ENCODE measurements at places on chromosomes 6 and 20.
A peak's percentile ranks its signal among the peaks of the same experiment; 100 is the strongest.

- DNase-seq: no peak
Observed at GRCh38 chr6:79525272-79526100, 11.7 kb downstream of the LCA5 start.

GRCh38 chr20:50298554-50299324 lies 108.1 kb downstream of the CEBPB start:
- DNase-seq: no peak

DNA sequence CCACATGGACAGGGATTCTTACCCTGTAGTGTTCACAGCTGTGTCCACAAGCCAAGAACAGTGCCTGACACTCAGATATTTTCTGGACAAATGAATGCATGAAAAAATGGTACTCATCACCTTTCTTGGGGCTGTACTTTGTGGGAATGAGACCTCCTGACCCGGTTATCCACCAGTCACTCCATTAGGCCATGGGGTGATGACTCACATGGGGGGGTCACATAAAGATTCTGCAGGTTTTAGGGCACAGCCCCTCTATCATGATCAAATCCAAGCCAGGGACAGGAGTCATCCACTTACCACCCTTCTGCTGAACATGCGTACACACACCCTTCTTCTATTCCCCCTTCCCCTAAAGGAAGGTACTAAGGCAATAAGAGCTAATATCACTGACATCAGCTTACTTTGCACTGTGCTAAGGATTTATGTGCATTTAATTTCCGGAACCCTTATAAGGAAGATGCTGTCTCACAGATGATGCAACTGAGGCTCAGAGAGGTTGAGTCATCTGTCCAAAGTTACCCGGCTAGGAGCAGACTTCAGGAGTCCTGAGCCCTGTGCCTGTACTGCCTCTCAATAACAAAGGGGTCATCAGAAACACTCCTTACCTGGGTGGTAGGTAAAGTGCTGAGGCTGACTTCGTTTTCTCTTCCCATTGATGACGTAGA lies 107.8 kb downstream of the NFATC2 start:
- DNase-seq: no peak

GRCh38 chr20:4569865-4570264 lies 151.8 kb upstream of the PRND start:
- no peak for DNase-seq

DNA sequence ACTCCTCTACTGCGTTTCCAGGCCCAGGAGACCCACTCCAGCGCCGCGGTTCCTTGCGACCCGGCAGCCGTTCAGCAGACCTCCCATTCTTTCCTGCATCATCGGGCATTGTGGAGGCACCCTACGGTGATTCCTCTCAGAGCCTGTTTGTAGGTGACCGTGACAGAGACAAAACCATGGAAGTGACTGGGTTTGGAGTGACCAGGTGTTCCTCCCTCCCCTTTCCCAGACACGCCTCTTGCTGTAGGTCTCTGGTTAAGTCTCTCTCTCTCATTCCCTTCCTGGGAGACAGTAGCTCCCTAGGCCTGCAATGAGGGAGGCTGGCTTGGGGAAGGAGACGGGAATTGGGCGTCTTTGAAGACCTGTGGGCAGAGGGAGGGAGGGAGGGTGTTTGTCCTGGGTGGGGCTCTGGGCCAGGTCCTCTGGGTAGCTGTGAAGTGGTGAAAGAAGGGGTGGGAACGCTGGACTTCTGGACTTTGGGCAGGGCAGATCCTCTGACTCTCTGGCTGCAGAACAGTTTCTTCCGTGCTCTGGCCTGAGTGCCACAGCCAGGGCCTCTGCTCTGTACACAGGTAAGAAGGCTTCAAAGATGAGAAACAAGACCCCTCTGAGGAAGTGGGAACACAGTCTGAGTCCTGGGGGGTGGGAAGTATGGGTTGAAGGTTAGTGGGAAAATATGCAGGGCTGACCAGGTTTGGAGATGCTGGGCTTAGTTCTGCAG lies 763 bp downstream of the KLC4 start:
- no peak for DNase-seq

DNA sequence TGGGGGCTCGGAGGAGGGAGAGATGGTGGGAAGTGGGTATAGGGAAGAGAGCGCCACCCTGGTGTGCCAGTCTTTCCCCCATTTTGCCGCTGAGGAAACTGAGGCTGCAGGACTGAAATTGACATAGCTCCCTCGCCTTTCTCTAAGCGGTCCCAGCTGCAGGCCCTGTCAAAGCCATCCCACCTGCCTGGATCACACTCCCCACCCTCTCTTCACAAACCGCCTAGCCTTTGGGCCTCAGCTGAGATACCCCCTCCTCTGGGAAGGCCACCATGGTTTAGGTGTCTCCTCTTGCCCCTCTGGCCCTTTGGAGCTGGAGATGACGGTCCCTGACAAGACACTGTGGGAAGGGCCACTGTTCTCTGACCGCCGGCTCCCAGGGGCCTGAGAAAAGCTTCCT lies 16.9 kb downstream of the SRC start:
- peak; percentile 42 for DNase-seq

DNA sequence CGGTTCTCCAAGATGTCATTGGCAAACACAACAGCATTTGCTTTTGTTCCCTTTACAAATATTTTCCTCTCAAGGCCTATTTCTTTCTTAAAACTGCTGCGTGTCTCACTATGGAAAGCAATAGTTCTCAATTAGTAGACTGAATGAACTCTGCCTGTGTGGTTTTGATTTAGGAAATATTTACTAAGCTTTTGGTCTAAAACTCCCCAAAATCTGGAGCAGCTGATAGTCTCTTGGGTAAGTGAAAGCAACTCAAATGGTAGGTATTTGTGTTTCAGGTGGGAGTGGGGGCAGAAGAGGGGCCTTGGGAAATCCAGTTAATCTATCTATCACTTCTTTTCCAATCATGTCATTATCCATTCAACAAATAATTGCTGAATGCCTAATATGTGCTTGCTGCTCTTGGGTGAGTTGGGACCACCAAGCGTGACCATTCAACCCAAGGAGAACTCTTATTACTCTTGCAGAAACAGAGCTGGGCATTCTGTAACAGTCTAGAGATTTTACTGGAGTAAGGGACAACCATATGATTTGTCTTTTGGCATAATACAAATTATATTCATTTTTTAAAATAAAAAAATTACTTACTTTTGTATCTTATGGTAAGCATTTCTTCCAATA lies 33.2 kb upstream of the ADTRP start:
- DNase-seq: no peak

DNA sequence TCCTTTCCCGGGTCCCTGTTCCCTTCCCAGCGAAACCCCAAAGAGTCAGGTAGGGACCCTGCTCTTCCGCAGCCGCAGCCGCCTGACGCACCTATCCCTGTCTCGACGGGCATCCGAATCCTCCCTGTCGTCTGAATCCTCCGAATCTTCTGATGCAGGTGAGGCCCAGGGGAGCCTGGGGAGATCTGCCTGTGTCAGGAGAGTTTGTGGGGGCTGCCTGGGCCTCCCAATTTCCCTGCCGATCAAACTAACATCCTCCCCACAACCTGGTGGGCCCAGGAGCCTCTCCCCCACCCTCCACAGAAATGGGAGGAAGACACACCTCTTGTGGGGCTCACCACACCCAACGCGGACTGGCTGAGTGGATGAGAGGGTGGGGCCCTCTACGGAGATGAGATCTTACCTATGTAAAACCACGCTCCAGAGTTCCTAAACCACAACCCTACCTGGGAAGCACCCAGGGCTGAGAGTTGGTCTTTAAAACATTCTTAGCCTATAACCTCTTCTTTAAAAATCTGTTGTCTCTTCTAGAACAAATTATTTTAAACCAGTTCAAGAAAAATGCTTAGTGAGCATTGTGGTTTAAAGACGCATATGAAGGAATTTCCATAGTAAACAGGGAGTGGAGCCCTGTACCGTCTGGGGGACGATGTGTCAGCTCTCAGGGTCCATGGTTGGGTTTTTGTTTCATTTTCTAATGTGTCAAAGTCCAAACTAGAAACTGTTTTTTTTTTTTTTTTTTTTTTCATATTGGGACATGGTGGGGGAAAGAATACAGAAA lies 1.7 kb downstream of the CDC25B start:
- peak; percentile 77 for DNase-seq

DNA sequence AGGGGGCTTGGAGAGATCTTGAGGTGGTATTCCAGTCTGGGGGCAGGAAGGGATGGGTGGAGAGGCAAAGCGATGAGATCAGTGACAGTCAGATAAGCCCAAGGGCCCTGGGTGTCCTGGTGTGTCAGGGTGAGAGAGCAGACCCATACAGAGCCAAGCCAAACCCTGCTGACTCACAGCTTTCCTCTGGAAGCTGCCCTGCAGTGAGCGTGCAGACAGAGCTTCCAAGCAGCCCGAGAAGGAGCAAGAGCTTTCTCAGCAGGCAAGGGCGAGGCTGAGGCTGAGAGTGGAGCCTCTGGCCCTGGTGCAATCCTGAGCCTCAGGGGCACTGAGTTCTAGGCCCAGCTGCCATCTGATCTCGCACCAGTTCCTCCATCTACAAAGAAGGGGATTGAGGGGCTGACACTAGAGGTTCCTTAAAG lies 91.1 kb upstream of the HIVEP1 start:
- no peak for DNase-seq

DNA sequence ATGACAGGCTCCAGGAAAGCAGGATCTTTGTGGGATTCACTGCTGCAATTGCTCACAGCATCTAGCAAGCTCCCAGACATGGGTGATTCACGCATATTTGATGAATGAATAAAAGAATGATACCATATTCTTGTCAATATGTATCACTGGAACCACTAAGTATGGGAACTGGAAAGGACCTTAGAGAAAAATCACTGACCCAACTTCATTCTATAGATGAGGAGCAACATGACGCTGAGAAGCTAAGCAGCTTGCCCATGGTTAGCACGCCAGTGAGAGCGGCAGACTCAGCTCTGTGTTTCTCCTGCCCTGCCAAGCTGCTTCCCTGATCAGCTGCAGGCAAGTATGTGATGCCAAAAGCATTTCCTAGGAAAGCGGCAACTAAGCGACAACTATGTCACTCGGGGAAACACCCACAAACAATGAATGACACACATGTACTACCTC lies 66.8 kb downstream of the PPP1R3G start:
- DNase-seq: no peak

DNA sequence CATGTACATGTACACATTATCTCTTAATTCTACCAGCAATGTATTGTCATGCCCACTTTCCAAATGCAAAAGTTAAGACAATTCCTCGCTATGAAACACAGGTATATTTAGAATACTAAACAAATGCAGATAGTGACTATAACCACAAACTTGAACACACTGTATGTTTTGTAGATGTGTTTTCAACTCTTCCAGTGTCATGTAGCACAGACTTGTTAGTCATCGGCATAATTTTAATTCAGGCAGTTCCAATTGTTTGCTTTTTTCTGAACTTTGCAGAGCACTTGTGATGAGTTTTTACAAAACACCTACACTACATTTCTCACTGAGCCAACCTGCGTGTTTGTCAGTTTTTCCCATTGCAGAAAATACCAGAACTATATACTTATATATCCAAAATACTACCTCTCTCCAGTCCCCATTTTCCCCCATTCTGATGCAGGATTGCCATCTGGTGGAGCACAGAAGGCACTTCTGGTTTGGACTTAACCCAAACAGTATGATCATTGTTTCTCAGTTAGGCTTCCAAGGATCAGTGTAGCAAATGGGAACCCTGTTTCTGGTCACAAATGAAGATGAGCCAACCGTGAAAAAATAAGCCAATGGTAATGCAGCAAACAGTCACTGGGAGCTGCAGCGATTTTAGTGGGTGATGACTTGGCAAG lies 143.4 kb downstream of the ADGRB3 start:
- DNase-seq: no peak

DNA sequence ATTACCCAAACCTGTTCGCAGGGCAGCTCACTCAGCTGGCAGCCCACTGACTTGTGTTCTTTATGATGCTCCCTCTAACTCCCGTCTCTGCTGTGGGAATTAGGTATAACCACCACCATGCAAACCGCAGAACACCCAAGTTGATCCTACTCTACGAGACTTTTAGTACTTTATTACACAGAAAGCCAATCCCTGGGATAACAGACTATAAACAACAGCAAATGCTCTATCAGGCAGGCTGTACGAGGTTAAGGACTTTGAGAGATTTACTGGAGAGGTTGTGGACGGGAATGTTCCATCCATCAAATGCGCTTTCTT lies 241.1 kb downstream of the FOXC1 start:
- no peak for DNase-seq

- DNase-seq: no peak
Observed at GRCh38 chr20:41196653-41197225, 59.4 kb downstream of the PLCG1 start.

GRCh38 chr6:5466281-5467136 lies 205.2 kb downstream of the FARS2 start:
- DNase-seq: no peak

- DNase-seq: no peak
Observed at GRCh38 chr6:129233458-129234134, 350.7 kb downstream of the LAMA2 start.

DNA sequence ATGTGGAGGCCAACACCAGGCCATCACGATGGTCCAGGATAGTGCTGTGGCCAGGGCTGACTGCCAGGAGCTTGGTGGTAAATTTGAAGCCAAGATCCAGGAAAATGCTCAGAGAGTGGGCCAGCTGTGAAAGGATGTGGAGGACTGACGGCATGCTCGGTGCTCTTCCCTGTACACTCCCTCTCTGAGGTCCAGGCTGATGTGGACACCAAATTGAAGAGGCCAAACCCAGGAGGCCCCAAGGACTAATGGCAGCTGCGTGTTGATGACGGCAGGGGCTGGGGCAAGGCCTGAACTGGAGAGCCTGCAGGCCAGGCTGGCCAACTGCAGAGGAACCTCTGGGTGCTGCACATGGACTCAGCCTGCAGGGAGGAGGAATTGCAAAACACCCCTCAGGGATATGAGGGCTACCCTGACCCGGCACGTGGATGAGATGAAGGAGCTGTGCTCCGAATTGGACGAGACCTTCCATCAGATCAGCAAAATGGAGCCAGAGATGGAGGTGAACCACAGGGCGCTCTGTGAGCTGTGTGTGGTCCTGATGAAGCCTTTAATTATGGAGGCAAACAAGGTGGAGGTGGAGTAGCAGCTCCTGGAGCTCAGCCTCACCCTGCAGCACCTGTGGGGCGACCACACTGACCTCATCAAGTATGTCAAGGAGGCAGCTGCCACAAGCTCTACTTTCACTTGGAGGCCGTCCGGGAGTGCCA lies 6.9 kb upstream of the RAET1E start:
- no peak for DNase-seq

GRCh38 chr6:85866370-85866730 lies 223.7 kb upstream of the SYNCRIP start:
- DNase-seq: no peak

Measured in chondrocyte (in vitro differentiated cells).